ENCODE measurements at places on chromosomes 6 and 20. TPM values are rescaled to one million over a fixed set of nuclear protein-coding genes. Genes with fewer than 3 reads are reported as not detected.

ADGB gene
- not detected for total RNA-seq

DNA sequence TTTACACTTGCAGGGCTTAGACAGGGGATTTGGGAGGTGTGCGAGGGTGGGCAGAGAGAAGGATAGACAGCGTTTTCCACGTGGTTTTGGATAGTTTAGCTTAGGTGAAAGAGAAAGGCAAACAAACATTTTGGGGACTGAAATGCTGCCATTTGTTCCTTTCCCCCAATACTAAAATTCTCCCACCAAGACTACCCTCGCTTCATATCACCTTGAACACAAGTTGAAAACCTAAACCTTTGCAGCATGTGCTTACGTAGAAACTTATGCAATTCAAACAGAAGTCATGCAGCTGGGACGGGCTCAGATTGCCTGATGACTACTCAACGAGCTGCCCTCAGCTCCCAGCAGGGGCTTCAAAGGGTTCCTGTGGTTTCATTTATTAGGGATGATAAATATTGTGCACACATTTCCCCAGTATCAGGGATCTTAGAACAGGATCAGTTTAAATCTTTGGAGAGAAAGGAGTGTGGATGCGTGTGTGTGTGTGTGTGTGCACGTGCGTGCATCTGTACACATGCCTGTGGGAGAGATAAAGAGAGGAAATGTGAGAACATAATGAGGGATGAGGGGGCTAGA is 77.3 kb downstream of the SLC22A23 start:
- DNase-seq, result no peak

DNA sequence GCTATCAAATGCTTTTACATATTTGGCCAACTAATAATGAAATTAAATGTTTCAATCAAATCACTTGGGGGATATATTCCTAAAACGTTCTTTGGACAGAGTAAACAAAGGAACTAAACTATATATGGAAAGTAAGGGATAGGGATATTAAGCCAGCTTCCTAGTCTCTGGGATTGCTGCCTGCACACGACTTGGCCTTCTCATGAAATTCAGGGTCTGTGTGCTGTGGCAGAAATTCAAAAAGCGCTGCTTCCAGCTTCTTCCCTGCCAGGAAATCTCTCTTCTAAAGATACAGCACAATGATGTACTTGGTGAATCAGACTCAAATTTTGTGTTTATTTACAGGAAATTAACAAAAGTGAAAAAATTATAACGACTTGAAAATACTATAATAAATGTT is 206.3 kb upstream of the RAB32 start:
- DNase-seq, result no peak

ZNF311 gene
- total RNA-seq, result 1.2 TPM

DNA sequence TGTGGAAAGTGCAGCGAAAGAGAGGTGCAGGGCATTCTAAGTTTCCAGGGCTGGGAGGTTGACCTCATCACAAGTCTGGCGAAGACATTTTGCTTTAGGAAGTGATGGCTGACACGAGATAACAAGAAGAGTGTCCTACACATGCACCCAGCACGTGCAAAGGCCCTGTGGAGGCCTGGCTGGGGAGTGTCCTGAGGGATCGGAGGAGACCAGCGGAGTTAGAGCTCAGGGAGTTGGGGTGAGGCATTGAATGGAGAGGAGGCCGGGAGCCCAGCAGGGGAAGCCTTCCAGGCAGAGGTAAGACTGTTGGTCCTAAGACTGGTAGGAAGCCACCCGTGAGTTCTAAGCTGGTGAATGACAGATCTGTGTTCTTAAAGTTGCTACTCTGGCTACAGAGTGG is 58.4 kb downstream of the PPP1R14C start:
- no peak for DNase-seq

GRCh38 chr6:52675372-52675771 is 4.5 kb downstream of the TMEM14A start:
- DNase-seq, result no peak

DNA sequence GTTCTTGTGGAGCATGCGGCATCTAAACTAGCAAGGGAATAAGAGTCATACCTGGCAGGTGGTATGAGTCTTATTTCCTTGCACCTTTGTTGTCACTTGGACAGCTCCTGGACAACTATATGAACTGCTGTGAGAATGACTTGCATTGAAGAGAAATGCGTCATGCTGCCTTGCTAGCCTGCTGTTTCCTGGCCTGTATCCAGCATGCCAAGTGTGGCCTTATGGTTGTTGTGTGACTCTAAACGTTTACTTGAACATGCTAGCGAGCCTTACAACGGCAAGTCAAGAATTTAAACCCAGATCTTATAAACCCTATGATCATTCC is 90.4 kb downstream of the CEP162 start:
- no peak for DNase-seq
